Osteocyte (in vitro differentiated cells): ENCODE measurements at places on chromosomes 3 and 15. TPM values are rescaled to one million over a fixed set of nuclear protein-coding genes. Genes with fewer than 3 reads are reported as not detected.

GRCh38 chr15:71248386-71248785 is 133.1 kb downstream of the THSD4 start:
- no peak for DNase-seq

The SSR3 gene
- 207 and 208 TPM in 2 replicates for total RNA-seq

GRCh38 chr3:195239121-195239520 is 31.8 kb downstream of the XXYLT1 start:
- DNase-seq: no peak

GRCh38 chr3:129794311-129795185 is 99.0 kb downstream of the TMCC1 start:
- DNase-seq: no peak

GRCh38 chr15:49060710-49061495 is 14.7 kb upstream of the SECISBP2L start:
- DNase-seq: no peak

- DNase-seq: no peak
Measured at GRCh38 chr3:99526921-99527320, 111.5 kb upstream of the COL8A1 start.

The TRIM42 gene
- not detected in 2 replicates for total RNA-seq

GRCh38 chr3:60030982-60031381 is 981.2 kb upstream of the CFAP20DC start:
- no peak for DNase-seq

The COPB2 gene
- total RNA-seq: 171 and 178 TPM in 2 replicates

DNA sequence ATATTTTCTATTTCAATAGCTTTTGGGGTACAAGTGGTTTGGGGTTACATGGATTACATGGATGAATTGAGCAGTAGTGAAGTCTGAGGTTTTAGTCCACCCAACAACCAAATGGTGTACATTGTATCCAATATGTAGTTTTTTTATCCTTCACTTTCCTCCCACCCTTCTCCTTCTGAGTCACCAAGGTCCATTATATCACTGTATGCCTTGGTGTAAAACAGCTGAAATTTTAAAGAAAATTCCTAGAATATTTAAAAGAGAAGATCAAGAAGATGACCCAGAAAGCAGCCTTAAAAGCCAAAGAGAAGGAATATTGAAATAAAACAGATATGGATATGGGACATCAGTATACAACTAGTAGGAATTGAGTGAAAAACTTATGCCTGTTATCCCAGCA is 204.2 kb upstream of the COL8A1 start:
- DNase-seq: no peak

DNA sequence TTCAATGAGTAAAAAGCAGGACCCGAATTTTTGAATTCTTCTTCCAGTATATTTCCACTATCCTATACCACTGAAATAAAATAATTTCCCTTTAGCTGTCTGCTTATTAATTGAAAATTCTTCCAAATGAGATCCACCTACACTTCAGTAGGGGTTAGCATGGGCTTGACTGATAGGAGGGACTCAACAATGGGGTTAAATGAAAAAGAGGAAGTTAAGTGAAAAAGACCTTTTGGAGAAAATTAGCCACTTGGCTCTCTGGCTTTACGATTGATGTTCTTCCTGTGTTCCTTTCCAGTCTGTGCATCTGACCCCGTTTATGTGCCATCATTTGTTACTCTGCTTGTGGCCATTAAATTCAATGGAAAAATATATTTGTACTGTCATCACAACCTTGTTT is 54.0 kb upstream of the GCNT3 start:
- no peak for DNase-seq

The GOLGA6B gene
- not detected in 2 replicates for total RNA-seq

- no peak for DNase-seq
Measured at GRCh38 chr3:12733566-12733965, 25.5 kb downstream of the TMEM40 start.

- DNase-seq: no peak
Measured at GRCh38 chr15:44308889-44309288, 20.4 kb downstream of the GOLM2 start.

The WDR72 gene
- 0.26 and 0.38 TPM in 2 replicates for total RNA-seq

The BCHE gene
- 1.3 and 1.4 TPM in 2 replicates for total RNA-seq

- DNase-seq: no peak
Measured at GRCh38 chr3:63809607-63810006, 9.5 kb upstream of the C3orf49 start.

DNA sequence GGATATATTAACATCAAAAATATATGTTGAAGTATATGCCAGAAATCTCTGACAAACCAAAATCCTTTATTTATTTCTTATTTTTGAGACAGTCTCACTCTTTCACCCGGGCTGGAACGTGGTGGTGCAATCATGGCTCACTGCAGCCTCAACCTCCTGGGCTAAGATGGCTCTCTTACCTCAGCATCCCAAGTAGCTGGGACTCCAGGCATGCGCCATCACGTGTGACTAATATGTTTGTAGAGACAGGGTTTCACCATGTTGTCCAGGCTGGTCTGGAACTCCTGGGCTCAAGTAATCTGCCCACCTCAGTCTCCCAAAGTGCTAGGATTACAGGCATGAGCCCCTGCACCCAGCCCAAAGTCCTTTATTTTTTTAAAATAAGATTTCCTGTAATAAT is 11.9 kb downstream of the FAIM start:
- no peak for DNase-seq

DNA sequence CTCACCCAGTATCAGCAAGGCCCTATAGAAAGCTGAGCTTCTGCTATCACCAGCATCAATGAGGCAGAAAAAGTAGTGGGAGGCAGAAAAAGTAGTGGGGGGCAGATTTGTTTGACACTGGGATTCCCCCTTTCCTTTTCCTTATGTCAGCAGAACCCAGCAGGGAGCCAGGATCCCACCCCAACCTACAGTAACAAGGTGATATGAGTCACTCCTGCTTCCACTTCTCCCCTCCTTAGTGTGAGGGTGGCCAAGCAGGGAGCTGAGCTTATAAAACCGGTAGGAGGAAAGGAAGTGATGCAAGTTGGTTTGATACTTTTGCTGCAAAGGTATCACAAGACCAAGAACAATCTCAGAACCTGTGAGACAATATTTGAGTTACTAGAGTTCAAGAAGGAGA is 128.7 kb downstream of the SCAPER start:
- DNase-seq: no peak

- DNase-seq: peak; percentile 81
Measured at GRCh38 chr3:52221563-52222318, 3.7 kb downstream of the TLR9 start.

The GCSAM gene
- total RNA-seq: not detected in 2 replicates

DNA sequence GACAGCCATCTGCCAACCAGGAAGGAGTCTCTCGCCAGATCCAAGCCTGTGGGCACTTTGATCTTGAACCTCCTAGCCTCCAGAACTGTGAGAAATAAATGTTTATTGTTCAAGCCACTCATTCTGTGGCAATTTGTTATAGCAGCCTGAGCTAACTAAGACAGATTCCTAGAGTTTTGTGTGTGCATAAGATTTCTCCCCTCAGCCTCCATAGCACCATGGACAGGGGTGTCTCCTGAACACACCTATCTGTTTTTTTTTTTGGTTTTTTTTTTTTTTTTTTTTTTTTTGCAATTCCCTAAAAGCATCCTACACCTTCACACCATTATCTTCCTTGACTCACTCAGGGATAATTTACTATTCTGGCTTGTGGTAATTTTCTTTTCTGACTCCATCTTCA is 768.5 kb downstream of the NR2F2 start:
- no peak for DNase-seq
